ENCODE measurements at places on chromosomes 2 and 18.

- no peak for DNase-seq
Measured at GRCh38 chr2:119264781-119265692, 41.4 kb downstream of the STEAP3 start.

DNA sequence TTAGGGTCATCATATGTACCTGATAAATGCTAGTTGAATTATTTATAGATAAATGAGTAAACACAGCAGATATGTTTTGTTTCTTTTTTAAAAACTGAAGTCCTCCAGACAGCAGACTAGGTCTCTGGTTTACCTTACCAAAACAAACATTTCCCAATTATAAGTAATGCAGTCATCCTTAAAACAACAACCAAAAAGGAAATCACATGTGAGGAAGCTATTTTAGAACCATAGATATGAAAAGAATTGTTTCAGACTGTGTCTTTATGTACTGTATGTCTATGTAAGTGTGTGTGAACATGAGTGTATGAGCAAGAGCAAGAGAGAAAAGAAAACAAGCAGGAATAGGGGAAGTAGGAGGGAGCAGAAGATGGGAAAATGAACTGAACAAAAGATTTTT, 441.0 kb downstream of the CPS1 start:
- no peak for DNase-seq

- DNase-seq: no peak
Measured at GRCh38 chr2:143390171-143390570, 261.0 kb downstream of the ARHGAP15 start.

DNA sequence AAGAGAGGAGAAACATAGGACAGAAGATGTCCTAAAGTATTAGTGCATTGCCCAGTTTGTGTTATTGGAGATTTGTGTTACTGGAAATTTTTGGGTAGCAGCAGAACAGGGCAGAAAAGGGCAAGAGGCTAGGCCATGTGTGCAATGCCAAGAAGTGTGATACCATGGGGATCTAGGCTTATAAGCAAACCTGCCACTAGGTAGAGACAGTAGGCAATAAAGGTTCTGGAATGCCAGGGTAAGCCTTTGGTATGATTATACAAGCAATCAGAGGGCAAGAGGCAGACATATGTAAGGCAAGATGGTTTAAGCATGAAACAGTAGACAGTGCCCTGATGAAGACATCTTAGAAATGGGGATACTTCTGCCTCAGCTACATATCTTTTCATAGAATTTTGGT, 12.3 kb upstream of the CERS6 start:
- DNase-seq: no peak

- no peak for DNase-seq
Measured at GRCh38 chr2:208013285-208014178, 11.8 kb downstream of the PLEKHM3 start.

DNA sequence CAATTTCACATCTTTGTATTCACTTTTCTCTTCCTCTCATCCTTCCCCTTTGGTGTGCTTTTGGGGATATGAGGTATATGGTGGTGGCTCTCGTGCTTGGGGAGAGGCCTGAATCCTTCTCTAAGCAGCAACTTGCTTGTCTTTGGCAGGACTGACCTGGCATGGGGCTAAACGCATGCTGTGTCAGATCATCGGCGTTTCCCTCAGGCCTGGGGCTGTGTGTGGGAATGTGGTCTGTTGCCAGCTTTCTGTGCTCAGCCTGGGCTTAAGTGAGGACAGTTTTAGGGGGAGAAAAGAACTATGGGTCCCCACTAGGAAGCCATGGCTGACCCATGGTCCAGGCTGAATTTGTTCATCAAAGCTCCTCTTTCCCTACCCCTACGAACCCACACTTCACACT, 60.7 kb downstream of the TET3 start:
- DNase-seq: no peak

DNA sequence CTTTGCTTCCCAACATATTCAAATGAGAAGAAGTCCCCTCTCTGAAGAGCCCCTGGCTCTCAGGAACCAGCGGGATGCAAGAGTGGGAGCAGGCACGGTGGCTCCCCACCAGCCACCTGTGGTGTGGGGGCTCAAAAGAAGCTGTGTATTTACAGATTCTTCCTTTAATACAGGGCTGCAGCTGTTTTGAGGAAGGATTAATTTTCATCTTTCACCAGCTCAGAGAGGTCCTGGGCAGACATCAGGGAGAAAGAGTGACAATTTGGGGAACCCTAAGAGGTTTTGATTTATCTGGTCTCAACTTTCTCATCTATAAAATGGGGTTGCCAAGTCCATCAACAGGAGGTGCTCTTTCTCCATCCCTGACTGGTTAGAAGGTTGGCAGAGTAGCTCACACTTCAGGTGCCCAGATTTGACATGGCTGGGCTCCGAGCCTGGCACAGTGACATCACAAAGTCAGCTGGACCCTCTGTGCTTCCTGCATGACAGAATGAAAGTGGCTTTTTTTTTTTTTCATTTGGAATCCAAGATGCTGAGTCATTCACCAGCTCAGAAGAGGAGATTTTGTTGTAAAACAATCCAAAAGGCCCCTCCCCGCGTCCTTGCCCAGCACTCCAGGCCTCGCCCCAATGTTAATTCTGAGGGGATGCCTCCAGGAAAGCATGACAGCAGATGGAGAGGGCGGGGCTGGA, 15.5 kb upstream of the SIX2 start:
- DNase-seq: no peak

All from stimulated activated CD4-positive, alpha-beta T cell treated with anti-CD3 and anti-CD28 coated beads, Interleukin-1b, Interleukin-23, amount 100 ng/mL, for 1 hour (primary cell).